ENCODE measurements at places on chromosomes 13 and 19.
A peak's percentile ranks its signal among the peaks of the same experiment; 100 is the strongest.

DNA sequence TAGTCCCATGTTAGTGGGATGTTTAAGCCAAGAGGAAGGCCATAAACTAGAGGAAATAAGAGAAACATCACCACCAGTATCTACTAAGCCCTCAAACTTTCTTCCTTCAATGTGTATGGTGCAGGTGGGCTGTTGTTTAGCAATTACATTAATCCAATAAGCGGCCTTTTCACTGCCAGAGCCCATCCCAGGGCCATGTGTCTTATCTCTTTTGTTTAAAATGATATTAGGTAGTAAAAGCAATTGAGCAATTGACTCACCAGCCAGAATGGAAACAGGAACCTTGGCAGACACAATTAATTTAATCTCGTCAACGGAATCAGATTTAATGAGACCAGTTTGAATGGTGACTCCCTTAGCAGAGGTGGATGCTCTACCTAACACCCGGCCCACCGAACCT, 1503.5 kb downstream of the UQCRFS1 start:
- no peak for DNase-seq

DNA sequence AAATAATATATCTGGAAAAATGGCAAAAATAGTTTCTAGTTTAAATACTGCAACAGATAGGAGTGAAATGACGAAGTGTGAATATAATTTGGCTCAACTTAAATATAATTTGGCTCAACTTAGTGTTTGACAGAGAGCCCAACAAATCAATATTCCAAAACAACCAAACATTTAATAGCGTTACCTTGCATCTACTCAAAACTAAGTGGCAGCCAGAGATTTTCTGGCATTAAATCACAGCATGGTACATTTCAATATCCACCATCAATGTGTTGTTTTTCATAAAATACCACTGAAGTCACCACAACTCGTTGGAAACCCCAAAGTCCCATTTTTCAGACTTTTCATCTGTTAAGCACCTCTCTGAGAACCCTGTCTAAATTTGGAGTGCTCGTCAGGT, 69.6 kb downstream of the DCLK1 start:
- DNase-seq, result no peak

DNA sequence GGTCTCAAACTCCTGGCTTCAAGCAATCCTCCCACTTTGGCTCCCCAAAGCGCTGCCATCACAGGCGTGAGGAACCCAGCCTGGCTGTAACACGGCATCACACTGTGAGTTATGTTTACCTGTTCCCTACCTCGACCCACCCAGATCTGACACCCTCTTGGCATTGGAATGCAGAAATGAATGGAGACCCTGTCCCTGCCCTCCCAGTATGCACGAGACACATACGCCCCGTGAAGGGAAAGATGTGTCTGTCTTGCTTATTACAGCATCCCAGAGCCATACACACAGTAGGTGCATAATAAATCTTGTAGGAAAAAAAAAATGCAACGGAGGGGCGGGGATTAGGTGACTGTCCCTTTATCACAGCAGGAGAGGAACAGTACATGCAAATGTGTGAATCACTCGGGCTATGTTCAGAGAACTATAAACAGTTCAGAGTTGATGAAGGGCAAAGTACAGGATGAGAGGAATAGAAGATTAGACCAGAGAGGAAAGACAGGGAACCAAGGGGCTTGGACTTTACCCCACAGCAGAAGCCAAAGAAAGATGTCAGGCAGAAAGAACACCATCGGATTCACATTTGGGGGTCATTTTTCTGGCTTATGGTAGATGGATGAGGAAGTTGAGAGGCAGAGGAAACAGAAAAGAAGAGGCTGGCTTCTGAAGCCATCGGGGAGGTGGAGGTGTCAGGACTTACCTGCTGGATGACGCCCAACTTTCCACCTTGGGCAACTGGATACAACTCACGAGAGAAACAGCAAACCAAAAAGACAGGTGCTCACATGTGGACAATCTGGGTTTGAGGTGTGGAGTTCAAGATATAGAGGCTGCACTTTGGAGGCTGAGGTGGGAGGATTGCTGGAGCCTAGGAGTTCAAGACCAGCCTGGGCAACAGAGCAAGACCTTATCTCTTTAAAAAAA, 94.3 kb downstream of the INSR start:
- no peak for DNase-seq

GRCh38 chr19:5115771-5116202, 146.9 kb downstream of the KDM4B start:
- peak; percentile 41 for DNase-seq

GRCh38 chr19:10685210-10685609, 16.0 kb upstream of the QTRT1 start:
- no peak for DNase-seq

Measured in AG09309 (cell line).